ENCODE measurements at places on chromosomes 7 and 10.

DNA sequence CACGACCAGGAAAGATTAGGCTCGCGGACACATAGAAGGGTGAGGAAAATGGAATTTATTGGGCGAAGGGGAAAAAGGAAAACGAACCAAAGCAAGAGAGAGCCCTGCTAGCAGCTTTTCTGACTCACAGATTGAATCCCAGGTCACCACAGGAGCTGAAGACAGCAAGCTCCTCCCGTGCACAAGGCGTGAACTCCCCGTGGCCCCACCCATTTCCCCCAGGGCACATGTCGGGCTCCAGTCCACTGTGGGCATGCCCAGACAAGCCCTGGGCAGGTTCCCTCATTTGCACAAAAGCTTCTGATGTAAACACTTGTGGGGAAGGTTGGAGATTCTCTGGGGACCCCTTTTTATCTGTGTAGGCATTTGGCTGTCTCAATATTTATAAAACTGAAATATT lies 582.4 kb downstream of the SUGCT start:
- no peak for DNase-seq

DNA sequence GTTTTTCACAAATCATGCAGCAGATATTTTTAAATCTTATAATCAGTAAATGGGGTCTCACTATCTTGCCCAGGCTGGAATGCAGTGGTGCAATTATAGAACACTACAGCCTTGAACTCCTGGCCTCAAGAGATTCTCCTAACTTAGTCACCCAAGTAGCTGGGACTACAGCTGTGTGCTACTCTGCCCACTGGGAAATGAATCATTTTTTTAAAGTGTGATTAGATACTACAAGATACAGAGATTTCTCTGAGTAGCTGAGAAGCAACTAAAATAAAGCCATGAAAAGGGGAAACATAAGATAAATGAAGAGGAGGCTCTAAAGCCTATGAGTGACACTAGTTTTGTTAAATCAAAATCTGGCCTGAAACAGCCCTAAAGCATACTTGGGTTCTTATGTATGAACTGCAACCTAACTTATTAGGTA lies 119.7 kb downstream of the JMJD1C start:
- DNase-seq = no peak

- no peak for DNase-seq
These were observed 17.4 kb upstream of the TMEM236 start for GRCh38 chr10:17734432-17735080.

GRCh38 chr10:85510682-85511081 lies 855.9 kb downstream of the GRID1 start:
- no peak for DNase-seq

GRCh38 chr10:58367069-58367468 lies 18.1 kb upstream of the TFAM start:
- no peak for DNase-seq

DNA sequence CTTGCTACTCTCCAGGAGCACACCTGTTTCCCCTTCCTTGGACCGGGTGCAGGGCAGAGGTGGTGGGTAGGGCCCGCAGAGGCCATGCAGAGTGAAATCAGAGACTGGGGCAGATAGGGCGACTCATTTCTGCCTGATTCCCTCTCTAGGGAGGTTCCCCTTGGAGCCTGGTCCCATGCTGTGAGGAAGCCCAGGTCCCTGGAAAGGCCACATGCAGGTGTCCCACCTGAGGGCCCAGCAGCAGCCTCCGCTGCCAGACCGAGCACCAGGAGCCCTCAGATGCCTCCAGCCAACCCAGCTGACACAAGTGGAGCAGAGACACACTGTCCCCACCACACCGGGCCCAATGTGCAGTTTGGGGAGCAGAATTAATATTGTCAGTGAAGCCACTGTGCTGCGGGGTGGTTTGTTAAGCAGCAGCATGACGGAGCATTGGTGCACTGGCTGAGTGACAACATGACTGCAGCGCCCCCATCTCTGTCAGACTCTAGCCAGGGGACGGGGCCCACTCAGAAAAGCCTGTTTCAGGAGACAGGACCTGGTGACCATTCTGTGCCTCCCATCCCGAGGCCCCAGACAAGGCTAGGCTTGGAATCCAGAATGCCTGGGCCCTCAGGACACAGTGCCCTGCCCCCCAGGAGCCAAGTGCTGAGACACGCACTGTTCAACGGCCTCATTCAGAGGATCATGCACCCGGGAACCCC lies 30.4 kb upstream of the RET start:
- DNase-seq = no peak

DNA sequence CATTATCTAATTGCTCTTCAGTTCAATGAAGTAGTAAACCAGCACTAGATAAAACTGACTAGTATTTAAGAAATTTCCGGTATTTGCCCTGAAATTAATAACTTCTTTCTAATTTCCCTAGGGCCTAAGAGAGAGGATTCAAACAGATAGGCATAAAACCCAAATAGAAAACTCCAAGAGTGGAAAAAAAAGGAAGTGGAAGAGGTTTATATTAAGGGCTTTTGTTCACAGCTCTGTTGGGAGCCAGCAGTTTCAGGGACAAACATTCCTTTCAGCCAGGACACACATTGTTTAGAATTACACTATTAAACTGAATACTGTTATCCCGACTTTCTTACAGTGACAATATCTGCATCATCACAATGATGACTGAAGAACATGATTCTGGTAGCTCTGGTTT lies 3.6 kb downstream of the ODAD2 start:
- DNase-seq = no peak

DNA sequence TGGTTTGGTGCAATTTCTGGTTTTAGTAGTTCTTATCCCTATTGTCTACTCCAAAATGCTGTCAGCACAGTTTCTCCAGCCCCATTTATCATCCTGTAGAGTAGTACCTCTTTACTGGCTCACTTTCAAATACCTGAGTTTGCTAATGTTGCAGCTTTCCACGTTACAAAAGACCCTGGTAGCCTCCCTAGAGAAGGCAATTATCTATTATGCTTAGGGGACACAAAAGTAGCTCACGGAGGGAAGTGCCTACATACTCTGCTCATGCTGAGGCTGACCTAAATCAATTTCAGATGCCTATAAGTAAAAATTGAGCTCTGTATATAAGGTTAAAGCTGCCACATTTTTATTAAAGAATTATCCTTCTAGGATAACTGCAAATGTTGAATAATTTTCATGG lies 603.6 kb downstream of the CNTNAP2 start:
- no peak for DNase-seq

GRCh38 chr7:129523924-129524323 lies 21.6 kb downstream of the SMKR1 start:
- DNase-seq = no peak

DNA sequence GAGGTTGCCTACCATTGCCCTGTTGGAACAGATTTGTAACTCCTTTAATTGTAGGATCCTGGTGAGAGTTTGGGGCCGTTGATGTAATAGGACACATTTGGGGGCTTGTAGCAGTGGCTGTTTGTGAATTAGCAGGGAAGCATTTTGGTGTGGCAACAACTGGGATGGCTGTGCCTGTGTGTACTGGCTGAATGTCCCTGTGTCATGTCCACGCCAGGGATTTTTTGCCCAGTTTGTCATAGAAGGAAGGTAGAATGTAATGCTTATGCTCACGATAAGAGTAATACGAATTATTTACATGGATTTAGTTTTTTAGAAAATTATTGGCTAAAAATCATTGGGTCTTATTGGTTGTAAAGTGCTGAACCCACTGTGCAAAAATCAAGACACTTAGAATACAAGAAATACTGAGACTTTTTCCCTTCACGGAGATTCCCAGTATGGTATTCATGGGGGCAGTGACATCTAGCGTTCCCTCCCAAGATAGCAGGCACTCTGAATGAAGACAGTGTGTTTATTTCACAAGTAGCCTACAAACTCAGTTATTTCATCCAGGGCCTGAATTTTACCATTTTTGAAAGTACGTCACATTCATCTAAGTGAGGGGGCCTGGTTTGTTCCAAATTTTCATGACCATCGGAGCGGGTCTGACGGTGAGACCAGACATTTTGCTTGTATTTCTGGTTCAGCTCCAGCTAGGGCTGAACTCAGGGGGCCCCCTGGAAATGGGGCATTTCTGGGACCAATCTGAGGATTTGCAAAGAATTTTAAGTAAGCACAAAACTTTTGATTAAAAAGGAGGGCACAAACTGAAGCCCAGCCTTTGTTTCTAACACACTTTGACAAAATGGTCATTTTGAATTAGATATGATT lies 74.7 kb downstream of the CACNB2 start:
- no peak for DNase-seq

DNA sequence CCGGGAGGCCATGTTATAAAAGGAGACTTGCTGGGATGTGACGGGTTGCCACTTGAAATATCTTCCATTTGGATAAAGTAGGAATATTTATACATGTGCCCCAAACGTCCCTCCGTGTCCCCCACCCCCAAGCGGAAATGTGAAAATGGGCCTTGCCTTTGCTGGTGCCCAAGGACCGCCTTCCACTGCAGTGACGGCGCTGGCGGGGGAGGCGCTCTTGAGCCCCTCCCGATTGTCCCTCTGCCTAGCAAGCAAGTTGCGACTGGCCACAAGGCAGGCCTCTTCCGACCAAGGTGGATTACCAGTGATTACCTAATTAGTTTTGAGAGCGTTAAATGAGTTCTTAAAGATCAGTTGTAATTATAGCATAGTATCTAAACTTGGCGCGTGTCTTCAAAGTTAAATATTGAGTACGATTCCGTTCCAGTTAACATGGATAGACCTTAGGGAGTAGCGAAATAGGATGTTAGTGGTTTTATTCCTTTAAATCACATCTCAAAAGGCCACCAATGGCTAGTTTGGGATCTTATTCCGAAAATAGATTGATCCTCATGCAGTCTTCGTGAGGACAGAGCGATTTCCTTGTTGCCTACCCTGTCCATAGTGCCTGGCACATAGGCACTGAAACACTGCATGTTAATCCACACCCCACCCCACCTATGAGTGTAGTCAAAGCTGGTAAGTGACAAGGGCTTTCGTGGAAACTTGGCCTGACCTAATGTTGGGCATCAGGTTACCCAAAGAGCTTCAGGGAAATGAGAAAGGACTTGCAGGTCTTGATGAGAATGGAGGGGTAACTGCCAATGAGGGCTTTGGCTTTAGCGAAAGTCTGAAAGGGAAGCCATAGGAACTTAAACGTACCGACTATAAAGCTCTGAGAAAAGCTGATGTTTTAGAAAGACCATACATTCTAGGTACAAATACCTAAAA lies 1.1 kb downstream of the PPIA start:
- peak; percentile 96 for DNase-seq

GRCh38 chr10:124626759-124627380 lies 117.3 kb downstream of the FAM53B start:
- no peak for DNase-seq

DNA sequence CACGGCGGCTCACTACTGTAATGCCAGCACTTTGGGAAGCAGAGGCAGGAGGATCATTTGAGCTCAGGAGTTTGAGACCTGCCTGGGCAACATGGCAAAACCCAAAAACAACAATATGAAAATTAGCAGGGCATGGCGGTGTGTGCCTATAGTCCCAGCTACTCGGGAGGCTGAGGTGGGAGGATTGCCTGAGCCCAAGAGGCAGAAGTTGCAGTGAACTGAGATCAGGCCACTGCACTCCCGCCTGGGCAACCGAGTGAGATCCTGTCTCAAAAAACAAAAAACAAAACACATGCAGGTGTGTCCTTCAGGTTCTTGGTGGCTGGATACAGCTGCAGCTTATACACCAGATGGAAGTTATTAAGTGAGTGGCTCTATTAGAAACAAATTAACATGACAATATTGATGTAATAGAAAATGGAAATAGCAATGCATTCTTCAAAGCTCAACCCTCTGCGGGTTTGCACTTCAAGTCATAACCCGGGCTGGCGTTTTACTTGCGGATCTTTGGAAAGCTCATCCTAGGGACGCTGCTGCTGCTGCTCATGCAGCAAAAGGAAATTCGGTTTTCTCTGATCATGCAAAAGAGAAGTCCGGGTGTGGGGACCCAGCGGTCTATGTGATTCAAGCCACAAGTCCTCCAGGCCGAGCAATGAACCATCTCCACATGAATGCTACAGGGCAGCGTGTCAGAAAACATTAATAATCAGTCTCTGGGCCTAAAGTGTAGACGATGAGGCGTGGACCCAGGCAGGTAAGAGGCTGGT lies 281.9 kb downstream of the PRPF18 start:
- no peak for DNase-seq

GRCh38 chr7:84336303-84336702 lies 141.7 kb upstream of the SEMA3A start:
- DNase-seq = no peak

DNA sequence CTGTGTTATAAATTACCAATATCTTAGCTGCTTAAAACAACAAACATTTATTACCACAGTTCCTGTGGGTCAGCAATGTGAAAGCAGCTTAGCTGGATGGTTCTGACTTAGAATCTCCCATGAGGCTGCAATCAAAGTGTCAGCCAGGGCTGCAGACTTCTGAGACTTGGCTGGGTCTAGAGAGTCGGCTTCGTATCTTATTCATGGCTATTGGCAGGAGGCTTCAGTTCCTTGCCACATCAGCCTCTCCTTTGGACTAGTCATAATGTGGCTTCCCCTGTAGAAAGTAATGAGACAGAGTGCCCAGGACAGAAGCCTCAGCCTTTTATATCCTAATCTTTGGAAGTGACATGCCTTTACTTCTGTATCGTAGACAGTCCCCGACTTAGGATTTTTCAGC lies 27.3 kb downstream of the RALA start:
- no peak for DNase-seq

GRCh38 chr7:127683776-127684681 lies 32.0 kb downstream of the SND1 start:
- DNase-seq = no peak

GRCh38 chr10:35579726-35580422 lies 25.3 kb upstream of the GJD4 start:
- no peak for DNase-seq

GRCh38 chr10:122282909-122283308 lies 11.8 kb downstream of the BTBD16 start:
- DNase-seq = no peak

DNA sequence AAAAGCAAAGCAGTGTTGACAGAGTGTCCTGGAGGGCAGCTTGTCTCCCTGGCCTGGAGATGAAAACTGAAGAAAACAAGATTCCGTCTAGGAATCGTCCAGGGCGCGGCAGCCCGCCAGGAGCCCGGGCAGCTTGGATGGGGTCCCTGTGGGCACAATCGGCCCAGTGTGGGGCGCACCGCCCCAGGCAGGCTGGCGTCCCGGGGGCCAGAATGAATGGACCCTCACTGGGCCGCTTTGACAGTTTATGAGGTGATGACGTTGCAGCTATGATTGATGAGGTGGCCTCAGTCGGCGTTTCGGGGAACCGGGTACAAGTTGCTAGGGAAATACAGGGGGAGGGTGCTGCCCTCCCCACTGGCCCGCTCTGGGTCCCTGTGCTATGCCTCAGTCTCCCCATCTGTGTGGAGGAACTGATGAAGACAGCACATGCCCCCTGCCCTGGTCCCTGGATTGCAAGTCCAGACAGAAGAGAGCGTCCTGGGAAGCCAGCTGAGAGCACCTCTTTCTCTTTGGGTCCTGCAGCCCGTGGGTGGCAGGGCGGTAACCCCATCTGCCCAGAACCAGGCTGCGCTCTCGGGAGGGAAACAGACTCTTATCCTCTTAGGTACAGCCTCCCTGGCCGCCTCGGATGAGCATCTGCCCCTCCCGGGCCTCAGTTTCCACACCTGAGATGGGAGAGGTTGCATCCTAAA lies 131.3 kb downstream of the LHPP start:
- DNase-seq = no peak

- no peak for DNase-seq
These were observed 33.5 kb downstream of the RELN start for GRCh38 chr7:103955985-103956384.

Data from esophagus muscularis mucosa (tissue), 4 donors.